ENCODE measurements at places on chromosomes 1 and 21.

GRCh38 chr1:208174731-208175507 lies 69.3 kb downstream of the PLXNA2 start:
- DNase-seq, result no peak

DNA sequence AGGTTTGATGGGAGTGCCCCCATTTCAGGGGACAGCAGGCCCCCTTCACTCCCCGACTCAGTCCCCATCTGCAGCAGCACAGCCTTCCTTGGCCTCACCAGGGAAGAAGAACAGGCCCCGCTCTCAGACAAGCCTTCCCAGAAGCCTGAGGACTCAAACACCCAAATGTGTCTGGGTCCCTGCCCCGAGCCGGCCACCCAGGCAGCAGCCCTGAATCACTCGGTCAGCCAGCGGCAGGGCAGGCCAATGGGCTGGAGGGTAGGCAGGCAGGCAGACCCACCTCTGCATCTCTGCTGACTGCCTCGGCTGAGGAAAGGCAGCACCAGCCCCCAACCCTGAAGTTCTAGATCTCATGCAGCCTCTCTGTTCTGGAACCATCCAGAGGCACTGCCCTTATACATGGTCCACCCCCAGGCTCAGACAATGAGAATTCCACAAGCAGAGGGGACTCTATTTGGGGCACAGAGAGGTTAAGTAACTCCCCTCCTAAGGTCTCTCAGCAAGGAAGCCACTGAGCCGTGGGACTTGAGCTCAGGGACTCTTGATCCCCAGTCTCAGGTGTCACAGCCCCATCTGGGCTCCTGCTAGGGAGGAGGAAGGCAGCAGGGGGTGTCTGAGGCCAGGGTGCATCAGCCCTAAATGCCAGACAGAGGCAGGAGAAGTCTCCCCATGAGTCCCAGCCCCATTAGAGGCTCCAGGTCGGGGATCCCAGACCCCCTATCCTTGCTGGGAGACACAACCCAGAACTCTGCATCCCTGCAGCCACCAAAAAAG lies 33.2 kb upstream of the RUNX3 start:
- no peak for DNase-seq

DNA sequence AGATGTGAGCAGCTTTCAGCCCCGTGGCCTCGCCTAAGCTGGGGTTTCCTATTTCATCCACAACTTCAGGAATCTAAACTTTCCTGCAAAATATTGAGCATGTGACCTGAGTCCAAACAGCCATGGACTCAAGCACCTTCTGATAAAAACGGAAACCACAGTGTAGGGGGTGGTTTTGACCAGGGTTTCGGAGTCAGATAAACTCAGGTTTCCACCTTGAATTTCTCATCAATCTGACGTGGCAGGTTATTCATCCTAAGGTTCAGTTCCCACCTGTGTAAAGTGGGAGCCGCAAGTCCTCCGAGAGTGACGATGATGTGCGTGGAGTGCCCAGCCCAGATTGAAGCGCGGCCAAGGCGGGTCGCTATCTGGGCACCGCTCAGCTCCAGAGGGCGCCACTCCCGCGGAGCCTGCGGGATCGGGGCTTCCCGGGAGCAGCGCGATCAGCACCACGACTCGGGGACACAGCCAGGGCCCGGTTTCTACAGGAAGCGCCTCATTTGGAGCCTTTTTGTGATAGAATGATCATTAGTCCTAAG lies 871 bp upstream of the ETS2 start:
- DNase-seq, result peak; percentile 83

GRCh38 chr1:200354243-200354642 lies 55.6 kb downstream of the ZNF281 start:
- no peak for DNase-seq

DNA sequence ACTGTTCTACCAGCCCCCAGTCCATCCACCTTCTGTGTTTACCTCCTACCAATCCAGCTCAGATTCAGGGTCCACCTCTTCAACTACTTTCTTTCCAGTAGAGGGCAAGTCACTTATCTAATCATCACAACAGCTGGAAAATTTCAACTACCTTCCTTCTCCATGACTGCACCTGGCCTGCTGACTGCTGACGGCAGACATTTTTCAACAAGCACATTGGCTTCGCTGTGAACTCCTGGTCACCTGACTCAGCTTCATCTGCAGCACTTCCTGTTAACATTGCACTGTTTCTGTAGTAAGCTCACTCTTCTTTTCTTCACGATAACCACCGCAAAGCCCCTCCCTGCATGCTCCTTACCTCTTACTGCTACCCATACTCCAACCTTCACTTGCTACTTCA lies 405.7 kb downstream of the NTNG1 start:
- DNase-seq, result no peak

- no peak for DNase-seq
Measured at GRCh38 chr21:34844924-34845238, 176.1 kb downstream of the CLIC6 start.

DNA sequence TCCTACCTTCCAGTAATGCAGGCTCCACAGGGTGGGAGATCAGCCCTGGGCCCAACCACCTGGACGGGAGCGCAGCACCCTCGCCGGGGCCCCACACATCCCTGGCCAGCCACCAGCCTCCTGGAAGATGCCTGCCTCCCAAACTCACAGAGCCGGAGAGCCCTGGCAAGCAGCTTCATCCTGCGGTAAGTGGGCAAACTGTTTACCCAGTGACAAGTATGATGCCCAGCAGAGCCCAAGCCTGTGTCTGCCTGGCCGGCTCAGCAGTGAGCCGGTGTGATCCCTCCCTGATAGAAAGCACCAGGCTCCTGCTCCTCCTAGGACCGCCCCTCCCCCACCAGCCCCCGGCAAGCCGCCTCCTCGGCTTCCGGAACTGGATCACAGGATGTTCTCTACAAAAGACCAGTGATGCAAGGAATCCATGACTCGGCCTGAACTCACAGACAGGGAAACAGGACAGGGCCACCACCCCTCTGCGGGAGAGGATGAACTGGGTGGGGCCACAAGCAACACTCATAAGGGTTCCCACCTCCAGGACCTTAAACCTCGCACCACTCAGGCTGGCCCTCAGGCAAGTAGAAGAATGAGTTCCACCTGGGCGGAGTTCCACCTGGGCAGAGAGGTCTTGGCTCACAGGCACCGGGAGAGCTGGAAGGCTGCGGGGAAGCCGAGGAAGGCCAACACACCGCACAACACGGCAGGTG lies 7.9 kb downstream of the ACOT7 start:
- DNase-seq, result no peak

GRCh38 chr1:172487550-172487949 lies 43.7 kb upstream of the PIGC start:
- no peak for DNase-seq

DNA sequence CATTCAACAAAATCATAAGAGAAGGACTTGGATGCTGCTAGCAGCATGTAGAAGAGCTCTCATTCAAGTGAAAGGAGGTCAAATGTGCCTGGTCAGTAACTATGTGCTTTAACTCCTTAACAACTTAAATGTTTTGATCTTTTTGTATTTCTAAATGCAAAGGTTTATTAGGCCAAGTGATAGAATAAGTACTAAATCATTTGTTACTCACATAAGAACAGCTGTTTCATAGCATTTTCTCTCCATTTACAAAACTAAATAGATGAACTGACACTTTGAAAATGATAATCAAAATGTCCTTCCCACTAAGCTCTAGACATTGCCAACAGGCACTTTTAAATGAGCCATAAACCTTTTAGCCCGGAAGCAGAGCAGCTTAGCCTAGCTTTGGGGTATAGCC lies 254.3 kb upstream of the PRMT6 start:
- DNase-seq, result no peak

- no peak for DNase-seq
Measured at GRCh38 chr1:230591678-230592077, 50.6 kb upstream of the COG2 start.

DNA sequence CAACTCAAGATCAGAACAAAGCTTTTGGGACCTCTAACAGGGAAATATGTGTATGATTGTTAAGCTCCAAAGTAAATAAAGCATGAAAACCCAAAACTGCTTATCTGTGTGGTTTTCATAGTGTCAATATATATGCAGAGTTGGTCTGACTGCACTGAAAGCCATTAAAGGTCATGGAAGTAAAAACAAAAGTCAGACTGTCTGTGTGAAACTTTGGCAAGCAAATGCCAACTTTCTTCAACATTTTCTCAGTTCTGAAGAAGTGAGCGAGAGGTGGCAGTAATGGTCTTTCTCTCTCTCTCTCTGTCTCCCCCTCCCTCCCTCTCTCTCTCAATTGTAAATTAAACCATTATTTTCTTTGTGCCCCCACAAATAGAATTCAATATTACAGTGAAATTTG lies 100.1 kb upstream of the S1PR1 start:
- no peak for DNase-seq

GRCh38 chr1:4980211-4980610 lies 325.8 kb downstream of the AJAP1 start:
- no peak for DNase-seq

DNA sequence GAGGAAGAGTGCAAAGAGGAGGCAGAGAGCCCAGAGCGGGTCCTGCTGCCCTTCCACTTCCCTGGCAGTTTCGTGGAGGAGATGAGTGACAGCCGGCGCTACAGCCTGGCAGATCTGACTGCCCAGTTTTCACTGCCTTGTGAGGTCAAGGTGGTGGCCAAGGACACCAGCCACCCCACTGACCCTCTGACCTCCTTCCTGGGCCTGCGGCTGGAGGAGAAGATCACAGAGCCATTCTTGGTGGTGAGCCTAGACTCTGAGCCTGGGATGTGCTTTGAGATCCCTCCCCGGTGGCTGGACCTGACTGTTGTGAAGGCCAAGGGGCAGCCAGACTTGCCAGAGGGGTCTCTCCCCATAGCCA lies 10.2 kb downstream of the THEMIS2 start:
- DNase-seq, result no peak

DNA sequence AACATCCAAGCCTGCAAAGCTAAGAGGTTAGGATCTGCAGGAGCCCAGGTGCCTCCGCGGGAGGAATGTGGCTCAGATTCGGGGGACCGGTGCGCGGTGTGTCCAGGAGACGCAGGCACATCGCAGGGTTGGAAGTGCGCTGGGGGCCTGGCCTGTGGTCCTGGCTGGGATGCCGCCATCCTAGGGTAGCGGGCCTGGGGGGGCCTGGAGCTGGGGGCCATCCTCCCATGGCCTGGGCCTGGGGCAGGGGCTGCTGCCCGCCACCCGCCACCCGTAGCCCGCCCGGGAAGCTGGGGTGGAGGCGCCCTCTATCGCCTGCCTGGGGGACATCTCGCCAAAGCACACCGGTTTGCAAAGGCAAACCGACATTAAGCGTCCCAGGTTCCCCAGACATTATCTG lies 170.6 kb upstream of the ARHGEF16 start:
- DNase-seq, result no peak

DNA sequence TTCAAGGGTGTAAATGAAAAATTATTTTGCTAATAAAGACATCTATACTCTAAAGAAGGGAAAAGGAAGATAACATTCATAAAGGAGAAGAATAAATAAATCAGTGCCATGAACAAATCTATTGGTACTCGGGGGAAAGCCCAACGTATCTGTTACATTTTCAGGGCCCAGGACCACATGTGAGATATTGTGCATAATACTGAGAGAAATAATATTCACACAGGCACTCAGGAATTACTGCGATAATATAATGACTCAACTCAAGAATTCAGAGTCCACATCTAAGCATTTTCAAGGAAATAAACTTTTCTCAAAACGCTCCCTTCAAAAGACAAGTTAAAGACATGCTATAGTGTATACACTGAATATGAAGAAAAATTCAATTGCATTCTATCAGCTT lies 108.8 kb downstream of the SMYD2 start:
- no peak for DNase-seq

DNA sequence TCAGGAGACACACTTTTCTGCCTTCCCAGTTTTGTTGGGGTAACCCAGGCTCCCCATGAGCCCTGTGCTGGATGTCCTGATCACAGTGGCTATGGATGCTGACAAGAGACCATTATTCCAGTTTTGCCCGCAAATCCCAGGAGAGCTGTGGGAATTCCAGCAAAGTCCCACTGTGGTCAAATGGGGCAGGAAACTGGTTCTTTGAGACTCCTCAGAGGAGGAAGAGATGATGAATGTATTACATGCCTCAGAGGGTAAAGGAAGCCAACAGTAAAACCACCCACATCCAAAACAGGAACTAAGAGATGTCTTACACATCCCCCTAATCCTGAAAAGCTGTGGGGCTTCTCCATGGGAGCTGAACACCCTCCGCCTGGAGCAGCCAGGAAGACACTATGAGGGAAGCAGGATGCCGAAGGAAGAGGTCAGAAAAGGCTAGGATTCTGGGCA lies 12.8 kb upstream of the MPZL1 start:
- DNase-seq, result no peak

DNA sequence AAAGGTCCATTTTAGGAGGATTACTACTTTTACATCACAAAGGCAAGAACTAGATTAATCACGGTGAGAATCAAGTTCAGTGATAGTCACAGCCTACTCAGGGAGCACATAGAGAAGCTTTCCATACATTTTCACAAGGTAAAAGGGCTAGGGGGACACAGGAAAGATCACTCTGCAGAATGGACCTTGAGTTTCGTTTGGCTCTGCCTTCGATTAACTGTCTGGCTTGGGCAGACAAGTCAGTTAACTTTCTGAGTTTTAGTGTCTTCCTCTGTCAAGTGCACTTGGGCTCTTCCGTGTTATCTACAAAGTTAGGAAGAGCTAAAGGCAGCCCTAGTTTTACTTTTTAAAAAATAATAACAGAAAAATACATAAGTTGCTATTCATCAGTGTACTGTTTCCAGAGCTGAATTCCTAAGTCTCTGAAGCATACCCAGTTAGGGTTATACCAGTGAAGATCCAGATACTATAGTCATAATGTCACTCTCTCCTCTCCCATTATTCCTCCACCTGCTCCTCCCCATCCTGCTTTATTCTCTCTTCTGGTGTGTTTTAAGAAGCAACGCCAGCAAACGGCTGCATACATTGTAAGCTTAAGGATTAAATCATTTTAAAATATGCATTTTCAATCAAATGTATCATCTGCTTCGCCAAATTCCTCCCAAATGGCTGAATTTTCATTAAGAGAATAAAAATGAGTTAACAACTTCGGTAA lies 1.7 kb downstream of the CEP170 start:
- DNase-seq, result peak; percentile 33

- DNase-seq, result no peak
Measured at GRCh38 chr1:181969902-181970301, 91.6 kb downstream of the ZNF648 start.

DNA sequence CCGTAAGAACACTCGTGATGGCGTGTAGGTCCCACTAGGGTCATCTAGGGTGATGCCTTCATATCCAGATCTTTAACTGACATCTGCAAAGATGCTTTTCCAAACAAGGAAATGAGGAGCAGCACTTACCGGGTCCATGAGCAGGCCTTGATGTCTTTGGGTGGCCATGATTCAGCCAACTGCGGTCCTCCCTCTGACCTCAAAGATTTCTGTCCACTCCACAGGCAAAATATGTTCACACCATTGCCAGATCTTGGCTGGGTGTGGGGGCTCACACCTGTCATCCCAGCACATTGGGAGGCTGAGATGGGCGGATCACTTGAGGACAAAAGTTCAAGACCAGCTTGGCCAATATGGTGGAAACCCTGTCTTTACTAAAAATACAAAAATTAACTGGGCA lies 18.2 kb downstream of the TRPM2 start:
- no peak for DNase-seq
